ENCODE measurements at places on chromosomes 7 and 10. TPM values are rescaled to one million over a fixed set of nuclear protein-coding genes. Genes with fewer than 3 reads are reported as not detected.

- H3K4me3 ChIP-seq = no peak overlapping the region
- DNase-seq = no peak
- H3K27ac ChIP-seq = no peak overlapping the region
- peaks cover 28% of the 10 kb centered on the region for H3K4me1 ChIP-seq
- H3K36me3 ChIP-seq = peaks cover 6% of the 10 kb centered on the region
Measured at GRCh38 chr7:155667241-155667829, 22.9 kb downstream of the RBM33 start.

- H3K4me1 ChIP-seq = peaks cover 33% of the 10 kb centered on the region
- no peak overlapping the region for H3K27ac ChIP-seq
- DNase-seq = no peak
Measured at GRCh38 chr7:99614495-99614894, 2.3 kb upstream of the ZSCAN25 start.

- H3K27me3 ChIP-seq = no peaks in the 10 kb centered on the region
- H3K27ac ChIP-seq = no peak overlapping the region
- H3K36me3 ChIP-seq = no peaks in the 10 kb centered on the region
- H3K4me3 ChIP-seq = no peak overlapping the region
- DNase-seq = no peak
- H3K4me1 ChIP-seq = no peaks in the 10 kb centered on the region
Measured at GRCh38 chr10:15146366-15146765, 22.1 kb downstream of the NMT2 start.

- DNase-seq = no peak
- no peak overlapping the region for H3K27ac ChIP-seq
- no peak overlapping the region for H3K4me3 ChIP-seq
- no peaks in the 10 kb centered on the region for H3K36me3 ChIP-seq
Measured at GRCh38 chr10:21160116-21160515, 263.0 kb upstream of the NEBL start.

- no peak overlapping the region for H3K4me3 ChIP-seq
- no peaks in the 10 kb centered on the region for H3K4me1 ChIP-seq
- no peak for DNase-seq
- H3K36me3 ChIP-seq = no peaks in the 10 kb centered on the region
Measured at GRCh38 chr7:120959929-120960484, 9.4 kb downstream of the ING3 start.

- H3K4me3 ChIP-seq = no peak overlapping the region
- H3K4me1 ChIP-seq = peaks cover 11% of the 10 kb centered on the region
- no peak overlapping the region for H3K27ac ChIP-seq
- peak; percentile 70 for DNase-seq
- peaks cover 38% of the 10 kb centered on the region for H3K27me3 ChIP-seq
- H3K36me3 ChIP-seq = no peaks in the 10 kb centered on the region
Measured at GRCh38 chr7:151992375-151992774, 33.1 kb upstream of the GALNT11 start.

GRCh38 chr10:130547368-130547767, 411.2 kb downstream of the GLRX3 start:
- no peak for DNase-seq
- H3K4me1 ChIP-seq = no peaks in the 10 kb centered on the region
- no peak overlapping the region for H3K27ac ChIP-seq
- no peak overlapping the region for H3K4me3 ChIP-seq
- no peaks in the 10 kb centered on the region for H3K36me3 ChIP-seq

DNA sequence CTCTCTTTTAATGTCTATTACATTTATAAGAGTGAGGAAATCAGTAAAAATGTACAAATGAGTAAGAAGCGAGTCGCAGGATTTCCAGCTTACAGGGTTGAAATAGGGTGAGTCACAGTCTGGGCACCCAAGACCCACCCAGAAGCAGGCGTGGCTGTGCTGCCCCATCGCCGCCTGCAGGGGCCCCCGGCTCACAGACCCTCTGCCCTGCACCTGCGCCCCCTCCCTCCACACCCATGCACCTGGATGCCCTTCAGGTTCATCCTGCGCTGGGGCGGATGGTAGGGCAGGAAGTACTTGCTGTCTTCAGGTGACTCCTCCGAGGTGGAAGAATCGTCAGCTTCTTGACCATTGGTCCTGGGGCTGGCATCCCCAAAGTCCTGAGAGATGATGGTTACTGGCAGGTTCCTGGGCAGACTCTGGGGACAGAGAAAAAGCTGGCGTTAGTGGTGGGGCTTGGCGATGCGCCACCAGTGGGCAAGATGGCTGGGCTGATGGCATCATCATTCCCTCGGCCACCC, 90.2 kb upstream of the GNA12 start:
- H3K4me3 ChIP-seq = no peak overlapping the region
- peak overlapping the region; percentile 62 for H3K27ac ChIP-seq
- H3K27me3 ChIP-seq = no peaks in the 10 kb centered on the region

GRCh38 chr10:75801121-75801520, 369.7 kb downstream of the LRMDA start:
- no peak overlapping the region for H3K27ac ChIP-seq
- H3K36me3 ChIP-seq = no peaks in the 10 kb centered on the region
- no peaks in the 10 kb centered on the region for H3K27me3 ChIP-seq
- no peak overlapping the region for H3K4me3 ChIP-seq
- H3K4me1 ChIP-seq = peaks cover 9% of the 10 kb centered on the region

- H3K27me3 ChIP-seq = no peaks in the 10 kb centered on the region
- no peak overlapping the region for H3K4me3 ChIP-seq
- peaks cover 4% of the 10 kb centered on the region for H3K36me3 ChIP-seq
- no peak overlapping the region for H3K27ac ChIP-seq
- no peaks in the 10 kb centered on the region for H3K4me1 ChIP-seq
- DNase-seq = no peak
Measured at GRCh38 chr7:55912748-55913158, 25.5 kb downstream of the ZNF713 start.

DNA sequence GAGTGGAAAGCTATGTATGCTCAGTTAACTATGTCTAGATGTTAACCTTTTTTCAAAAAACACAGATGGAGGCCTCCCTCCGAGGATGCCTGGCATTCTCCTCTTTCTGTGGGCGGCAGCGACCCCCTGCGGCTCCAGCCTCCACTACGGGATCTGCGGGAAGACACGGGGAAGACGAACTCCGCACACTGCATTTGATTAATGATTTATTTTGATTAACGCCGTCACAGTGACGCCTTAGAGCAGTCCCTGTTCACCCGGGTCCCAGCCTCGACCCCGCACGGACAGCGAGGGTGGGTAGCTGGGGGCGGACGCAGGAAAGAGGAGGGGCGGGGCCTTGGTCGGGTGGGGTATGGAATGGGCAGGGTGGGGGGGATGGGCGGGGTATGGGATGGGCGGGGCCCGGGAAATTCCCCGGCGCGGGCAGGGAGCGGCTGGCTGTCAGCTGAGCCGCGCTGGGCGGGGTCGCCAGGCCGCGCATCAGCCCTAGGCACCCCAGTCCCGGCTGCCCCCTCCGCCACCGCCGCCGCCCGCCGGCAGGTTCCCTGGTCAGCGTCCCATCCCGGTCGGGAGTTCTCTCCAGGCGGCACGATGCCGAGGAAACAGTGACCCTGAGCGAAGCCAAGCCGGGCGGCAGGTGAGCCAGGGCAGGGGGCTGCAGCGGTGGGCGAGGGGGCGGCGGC, at the start of gene OPTN:
Gene OPTN, plus strand, starts transcription at position 498 of the 683 bp plus-strand sequence. CDS start 8,960 bp downstream, outside the sequence.
- peak within 1 kb of the TSS; percentile 90 for H3K27ac ChIP-seq
- H3K4me3 ChIP-seq = peak within 1 kb of the TSS; percentile 89
- peaks cover 21% of the 10 kb centered on the region for H3K4me1 ChIP-seq
- DNase-seq = peak; percentile 86
- peaks cover 22% of the 10 kb centered on the region for H3K36me3 ChIP-seq
- H3K27me3 ChIP-seq = no peaks in the 10 kb centered on the region

MBLAC1 gene
- 1.2 TPM for total RNA-seq

SIRT1 gene
- 19.7 TPM for total RNA-seq

GARIN1A gene
- total RNA-seq = 8.5 TPM

GPR15LG gene
- not detected for total RNA-seq

All from Calu3 (cell line).